Prostate gland (tissue), 2 donors: ENCODE measurements at places on chromosomes 4 and X. TPM values are rescaled to one million over a fixed set of nuclear protein-coding genes. Genes with fewer than 3 reads are reported as not detected.

DNA sequence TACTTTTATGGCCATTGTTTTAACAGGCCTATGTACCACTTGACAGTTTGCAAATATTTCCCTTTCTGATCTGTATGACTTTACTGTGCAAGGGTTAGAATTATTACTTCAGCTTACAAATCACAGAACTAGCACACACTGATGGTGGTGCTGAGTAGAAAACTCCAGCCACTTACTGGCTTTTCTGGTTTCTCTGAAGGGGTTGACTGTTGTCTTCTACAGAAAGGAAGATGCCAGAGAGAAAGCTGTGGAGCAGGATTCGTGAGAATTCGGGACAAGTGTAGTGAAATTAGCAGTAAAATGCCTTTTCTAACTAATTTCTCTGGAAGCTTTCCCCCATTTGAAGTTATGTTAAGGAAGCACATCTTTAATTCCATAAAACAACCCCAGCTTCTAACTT is 46.6 kb upstream of the GK2 start:
- no peaks in the 10 kb centered on the region for H3K27me3 ChIP-seq
- no peak overlapping the region for H3K4me3 ChIP-seq
- H3K4me1 ChIP-seq = no peaks in the 10 kb centered on the region

ASMT gene
- total RNA-seq = 1.0 TPM

LONRF3 gene
- total RNA-seq = 8.1 TPM

DNA sequence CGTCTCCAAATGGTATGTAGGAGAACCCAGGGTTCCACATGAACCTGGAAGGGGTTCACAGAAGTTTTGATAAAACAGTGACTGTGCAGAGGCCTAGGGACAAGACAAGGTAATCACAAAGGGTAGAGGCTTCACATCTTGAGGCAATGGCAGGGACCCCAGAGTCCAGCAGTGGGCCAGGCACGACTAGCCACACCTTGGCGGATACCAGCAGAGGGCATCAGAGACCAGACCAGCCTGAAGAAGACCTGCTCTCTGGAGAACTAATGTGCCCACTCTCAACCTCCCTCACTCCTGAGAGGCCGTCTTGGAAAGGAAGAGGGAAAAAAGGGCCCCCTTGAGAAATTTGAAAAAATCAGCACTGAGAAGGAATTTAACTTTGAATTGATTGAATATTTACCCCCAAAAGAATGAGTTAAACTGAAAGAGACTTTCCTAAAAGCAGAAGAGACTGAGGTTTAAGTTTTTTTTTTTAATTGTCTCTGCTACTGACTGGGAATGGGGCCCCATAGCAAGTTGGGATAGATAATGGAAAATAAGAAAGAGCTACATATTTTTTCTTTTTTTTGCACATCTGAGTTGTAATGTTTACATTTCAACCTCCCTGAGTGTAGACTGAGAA is 243.8 kb upstream of the JADE1 start:
- no peaks in the 10 kb centered on the region for H3K27me3 ChIP-seq
- H3K36me3 ChIP-seq = no peaks in the 10 kb centered on the region
- no peak overlapping the region for H3K4me3 ChIP-seq
- no peaks in the 10 kb centered on the region for H3K4me1 ChIP-seq
- H3K27ac ChIP-seq = no peak overlapping the region

HPGDS gene
- total RNA-seq = 3.4 TPM

GRCh38 chr4:109590905-109591304 is 30.9 kb downstream of the MCUB start:
- no peaks in the 10 kb centered on the region for H3K4me1 ChIP-seq
- no peaks in the 10 kb centered on the region for H3K36me3 ChIP-seq

GPR143 gene
- 3.1 TPM for total RNA-seq
